ENCODE measurements at places on chromosomes 12 and 14.
A peak's percentile ranks its signal among the peaks of the same experiment; 100 is the strongest.

DNA sequence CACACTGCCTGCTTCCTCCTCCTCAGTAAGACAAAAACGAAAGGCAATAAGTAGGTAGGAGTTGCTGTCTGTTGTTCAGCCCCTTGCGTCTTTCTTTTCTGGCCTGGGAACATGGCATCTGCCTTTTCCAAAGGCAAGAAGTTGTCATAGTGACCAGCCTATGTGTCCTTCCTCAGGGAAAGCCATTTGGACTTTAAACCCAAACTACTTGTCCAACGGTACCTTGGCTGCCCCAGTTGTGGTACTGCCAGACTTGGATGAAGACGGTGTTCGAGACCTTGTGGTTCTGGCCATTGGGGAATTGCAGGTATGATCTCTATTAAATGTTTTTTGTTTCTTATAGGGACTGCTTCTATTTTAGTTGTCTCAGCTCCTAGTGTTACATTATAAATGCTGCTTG is 18.5 kb downstream of the FAM234B start:
- no peak for DNase-seq

GRCh38 chr12:65922077-65922476 is 97.8 kb downstream of the HMGA2 start:
- DNase-seq: no peak

GRCh38 chr12:57837864-57838562 is 8.5 kb downstream of the CTDSP2 start:
- DNase-seq: no peak

DNA sequence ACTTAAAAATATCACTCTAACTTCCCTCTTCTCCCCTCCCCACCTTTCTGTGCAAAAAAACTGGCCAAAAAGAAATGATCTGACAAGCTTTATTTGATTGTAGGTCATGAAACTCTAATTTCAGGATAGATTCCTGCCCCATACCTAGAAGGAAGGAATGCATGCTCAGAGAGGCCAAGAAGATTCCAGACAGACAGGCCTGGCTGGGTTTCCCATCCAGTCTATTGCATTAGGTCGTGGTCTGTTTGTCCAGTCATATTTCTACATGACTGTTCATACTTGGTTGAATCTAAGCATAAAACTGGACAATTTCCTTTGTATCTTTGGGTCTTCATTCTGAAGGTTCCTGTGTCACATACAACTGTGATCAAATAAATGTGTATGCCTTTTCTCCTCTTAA is 20.0 kb upstream of the SLC15A5 start:
- DNase-seq: no peak

DNA sequence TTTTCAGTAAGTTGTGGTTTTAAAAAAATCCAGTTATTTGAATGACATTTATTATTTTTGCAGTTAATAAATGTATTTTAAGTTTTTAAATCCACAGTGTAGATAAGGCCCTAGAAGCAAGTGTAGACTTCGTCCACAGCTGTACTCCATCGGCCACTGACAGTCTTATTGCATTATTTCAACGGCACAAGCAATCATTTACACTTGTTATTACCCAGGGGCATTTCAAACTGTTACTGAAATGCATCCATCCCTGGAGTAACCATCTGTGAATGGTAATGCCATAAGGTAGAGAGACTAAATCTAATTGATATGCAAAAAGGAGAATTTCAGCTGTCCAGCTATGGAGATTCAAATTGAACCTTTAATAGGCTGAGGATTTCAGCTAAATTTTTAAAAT is 48.4 kb downstream of the BICD1 start:
- no peak for DNase-seq

DNA sequence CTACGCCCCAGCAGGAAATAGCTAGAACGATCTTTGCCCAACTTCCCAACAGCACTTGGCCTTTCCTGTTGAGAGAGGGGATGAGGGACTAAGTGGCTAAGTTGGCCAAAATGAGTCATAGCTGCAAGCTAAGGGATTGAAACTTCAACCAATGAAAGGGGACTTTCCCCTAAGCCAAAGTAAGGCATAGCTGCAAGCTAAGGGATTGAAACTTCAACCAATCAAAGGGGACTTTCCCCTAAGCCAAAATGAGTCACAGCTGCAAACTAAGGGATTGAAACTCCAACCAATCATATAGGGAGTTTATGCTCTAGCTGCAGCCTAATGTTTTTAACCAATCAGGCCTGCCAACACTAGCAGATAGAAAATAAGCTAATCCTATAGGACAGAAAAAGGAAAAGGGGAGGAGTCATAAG is 100.5 kb upstream of the SSTR1 start:
- DNase-seq: no peak

DNA sequence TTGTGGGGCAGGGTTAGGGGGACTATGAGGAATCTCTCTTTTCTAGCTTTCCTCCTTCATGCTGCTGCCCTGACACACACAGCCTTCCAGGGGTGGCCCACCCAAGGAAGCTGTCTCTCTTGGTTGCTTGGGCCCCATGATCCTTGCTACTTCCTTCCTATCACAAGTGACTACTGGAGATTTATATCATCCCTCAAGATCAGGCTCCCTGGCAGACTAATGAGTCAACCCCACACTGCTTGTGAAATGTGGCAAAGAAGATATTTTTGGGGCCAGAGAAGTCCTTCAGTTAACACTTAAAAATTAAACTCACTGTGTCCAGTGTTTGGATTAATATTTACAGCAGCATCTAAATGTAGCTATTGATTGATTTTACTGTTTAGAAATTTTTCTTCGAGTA is 1.5 kb downstream of the OR4E1 start:
- no peak for DNase-seq

GRCh38 chr14:93107453-93107852 is 8.3 kb downstream of the ITPK1 start:
- DNase-seq: no peak

DNA sequence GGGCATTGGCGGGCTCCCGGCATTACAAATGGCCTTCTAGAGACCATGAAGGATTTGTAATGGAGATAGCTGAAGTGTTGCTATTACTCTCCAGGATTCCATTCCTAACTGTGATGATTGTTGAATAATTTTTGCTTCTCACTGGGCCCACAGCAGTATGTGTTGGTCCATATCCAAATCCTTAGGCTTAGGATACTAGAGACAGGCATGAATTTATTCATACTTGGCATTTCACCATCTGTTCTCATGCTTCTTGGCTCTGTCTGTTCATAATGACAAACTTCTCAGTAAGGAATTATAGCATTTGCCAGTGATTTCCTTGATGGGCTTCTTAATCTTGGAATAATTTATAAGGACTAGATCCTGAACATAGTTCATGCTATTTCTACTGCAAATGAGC is 832.9 kb downstream of the C12orf50 start:
- DNase-seq: no peak

- no peak for DNase-seq
Measured at GRCh38 chr12:117649796-117650195, 288.4 kb upstream of the NOS1 start.

GRCh38 chr14:100640471-100641273 is 53.5 kb upstream of the BEGAIN start:
- DNase-seq: no peak

- peak; percentile 36 for DNase-seq
Measured at GRCh38 chr12:38905480-38906351, at the start of gene CPNE8. Gene CPNE8, minus strand, starts transcription at chr12:38905591. Its CDS starts 57 bp downstream, at chr12:38905534.

DNA sequence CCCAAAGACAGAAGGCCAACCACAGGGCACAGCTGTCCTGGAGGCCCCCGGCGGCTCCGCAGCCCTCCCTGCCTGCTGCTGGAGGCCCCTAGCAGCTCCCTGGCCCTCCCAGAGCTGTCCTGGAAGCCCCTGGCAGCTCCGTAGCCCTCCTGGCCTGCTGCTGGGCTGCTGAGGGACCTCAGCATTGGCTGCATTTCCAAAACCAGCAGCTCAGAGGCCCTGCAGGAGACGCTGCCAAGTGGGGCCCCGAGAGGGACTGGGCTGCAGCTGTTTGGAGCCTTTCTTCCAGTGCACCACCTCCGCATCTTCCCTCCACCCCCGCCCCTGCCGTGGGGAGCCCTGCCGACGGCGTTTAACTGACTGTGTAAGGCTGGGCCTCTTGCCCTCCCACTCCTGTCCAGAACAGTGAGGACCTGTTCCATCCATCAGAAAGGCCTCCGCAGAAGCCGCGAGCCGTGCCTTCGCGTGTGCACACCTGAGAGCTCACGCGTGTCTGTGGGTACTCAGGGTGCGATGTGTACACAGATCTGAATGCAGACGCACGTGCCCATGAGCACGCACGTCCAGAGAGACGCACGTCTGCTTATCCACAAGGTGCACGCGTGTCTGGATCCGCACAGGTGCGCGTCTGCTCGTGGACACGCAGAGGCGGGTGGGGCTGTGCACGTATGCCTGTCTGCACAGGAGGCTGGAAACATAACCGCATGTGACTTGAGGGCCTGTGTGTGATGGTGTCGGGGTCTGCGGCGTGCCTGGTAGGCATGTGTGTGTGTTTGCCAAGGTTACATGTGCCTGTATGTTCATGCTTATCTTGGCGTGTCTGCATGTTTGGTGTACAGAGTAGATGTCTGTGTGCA is 57.0 kb upstream of the FBRSL1 start:
- no peak for DNase-seq

GRCh38 chr12:113070117-113070906 is 13.8 kb downstream of the DTX1 start:
- no peak for DNase-seq

- no peak for DNase-seq
Measured at GRCh38 chr12:70236990-70237389, 6.2 kb upstream of the CNOT2 start.

DNA sequence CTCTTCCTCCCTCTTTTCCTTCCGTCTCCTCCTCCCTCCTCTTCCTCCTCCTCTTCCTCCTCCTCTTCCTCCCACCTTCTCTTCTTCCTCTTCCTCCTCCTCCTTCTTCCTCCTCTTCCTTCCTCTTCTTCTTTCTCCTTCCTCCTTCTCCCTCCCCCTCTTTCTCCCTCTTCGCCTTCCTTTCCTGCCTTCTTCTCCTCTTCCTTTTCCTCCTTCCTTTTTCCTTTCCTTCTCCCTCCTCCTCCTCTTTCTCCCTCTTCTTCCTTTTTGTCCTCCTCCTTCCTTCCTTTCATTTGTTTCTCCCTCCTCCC is 36.0 kb downstream of the MEG3 start:
- DNase-seq: no peak

DNA sequence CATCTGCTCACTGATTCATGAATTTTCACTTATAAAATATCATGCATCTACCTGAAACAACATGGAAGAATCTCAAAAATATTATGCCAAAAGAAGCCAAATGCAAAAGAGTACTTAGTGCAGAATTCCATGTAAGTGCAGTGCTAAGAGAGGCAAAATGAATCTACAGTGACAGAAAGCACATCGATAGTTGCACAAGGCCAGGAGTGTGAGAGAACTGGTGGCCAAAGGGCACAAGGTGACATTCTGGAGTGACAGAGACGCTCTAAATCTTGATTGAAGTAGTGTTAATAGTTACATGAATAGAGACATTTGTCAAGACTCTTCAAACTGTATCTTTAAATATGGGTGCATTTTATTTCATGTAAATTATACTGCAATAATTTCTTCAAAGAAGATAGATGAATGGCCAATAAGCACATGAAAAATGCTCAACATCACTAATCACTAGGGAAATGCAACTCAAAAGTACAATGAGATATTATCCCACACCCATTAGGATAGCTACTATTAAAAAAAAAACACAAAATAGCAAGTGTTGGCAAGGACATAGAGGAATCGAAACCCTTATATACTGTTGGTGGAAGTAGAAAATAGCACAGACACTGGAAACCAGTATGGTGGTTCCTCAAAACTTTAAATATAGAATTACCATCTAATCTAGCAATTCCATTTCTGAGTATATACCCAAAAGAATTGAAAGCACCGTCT is 71.7 kb upstream of the KICS2 start:
- DNase-seq: no peak

GRCh38 chr14:67940486-67941455 is 121.2 kb downstream of the RAD51B start:
- peak; percentile 83 for DNase-seq

GRCh38 chr14:91399868-91400640 is 17.6 kb downstream of the CCDC88C start:
- no peak for DNase-seq

DNA sequence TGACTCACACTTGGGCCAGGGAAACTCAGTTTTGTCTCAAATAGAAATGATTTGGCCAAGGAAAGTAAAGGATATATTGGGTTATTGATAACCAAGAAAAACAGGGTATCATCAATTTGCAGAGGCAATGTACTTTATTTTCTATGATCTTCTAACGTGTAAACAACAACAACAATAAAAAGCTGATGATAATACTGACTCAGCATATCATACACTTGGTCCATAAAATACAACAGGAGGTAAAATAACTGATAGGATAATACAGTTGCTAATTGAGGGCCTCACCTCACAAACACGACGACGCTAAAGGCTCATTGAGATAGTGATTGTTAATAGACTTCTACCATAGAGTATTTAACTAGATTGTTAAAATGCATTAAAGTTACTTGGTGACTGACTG is 774.0 kb upstream of the NOVA1 start:
- no peak for DNase-seq

DNA sequence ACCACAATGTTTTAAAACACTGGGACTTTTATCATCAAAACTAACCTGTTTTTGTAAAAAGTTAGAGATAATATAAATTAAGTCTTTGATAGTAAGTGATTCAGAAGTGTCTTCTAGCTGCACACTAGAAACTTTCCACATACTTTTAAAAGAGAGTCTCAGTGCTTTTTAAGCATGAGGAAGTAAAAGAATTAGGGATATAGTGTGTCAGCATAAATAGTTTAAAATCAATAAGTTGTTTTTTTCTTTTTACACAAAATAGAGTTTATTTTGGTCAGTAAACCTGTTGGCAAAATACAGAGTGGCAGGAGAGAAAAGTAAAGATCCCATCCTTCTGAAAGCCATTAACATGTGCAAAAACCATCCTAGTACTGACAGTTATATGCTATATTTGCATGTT is 1.7 kb downstream of the DNM1L start:
- no peak for DNase-seq

DNA sequence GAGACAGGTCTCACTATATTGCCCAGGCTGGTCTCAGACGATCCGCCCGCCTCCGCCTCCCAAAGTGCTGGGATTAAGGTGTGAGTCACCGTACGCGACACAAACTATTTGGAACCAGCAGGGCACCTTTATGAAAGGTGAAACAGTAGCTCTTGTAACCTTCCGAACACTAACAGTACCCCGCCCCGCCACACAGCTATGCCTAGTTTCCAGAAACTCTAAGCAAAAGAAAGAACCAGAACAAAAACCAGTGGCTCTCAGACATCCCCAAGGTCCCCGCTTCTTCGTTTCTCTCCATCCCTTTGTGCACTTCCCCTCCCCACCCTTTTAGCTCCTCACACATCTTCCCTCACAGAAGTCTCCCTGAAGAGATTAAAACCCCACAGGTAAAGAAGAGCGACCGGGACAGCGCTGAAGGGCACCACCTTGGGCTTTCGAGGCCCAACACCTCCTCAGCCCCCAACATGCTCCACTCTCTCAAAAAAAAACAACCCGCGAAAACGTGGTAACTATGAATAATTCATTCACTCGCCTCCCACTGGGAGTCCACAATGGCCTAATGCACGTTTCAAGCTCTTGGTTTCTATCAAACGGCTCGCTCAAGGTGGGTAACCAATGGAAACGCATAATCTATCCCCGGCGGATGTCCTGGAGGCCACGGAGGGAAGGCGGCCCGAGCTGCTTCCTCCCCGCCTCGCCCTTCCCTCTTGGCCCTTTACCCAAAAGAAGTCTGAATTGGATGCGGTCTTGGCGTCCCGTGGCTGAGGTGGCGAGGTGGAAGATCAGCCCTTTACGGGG is 877 bp downstream of the BAG5 start:
- no peak for DNase-seq

- DNase-seq: no peak
Measured at GRCh38 chr12:100331871-100332270, 25.0 kb upstream of the SLC17A8 start.

- peak; percentile 52 for DNase-seq
Measured at GRCh38 chr12:59768031-59768430, 172.2 kb downstream of the SLC16A7 start.

All from forelimb muscle (tissue), 1 donor.